Stimulated activated naive CD4-positive, alpha-beta T cell treated with Interleukin-2 at 50 U/mL for 16 hours (primary cell): ENCODE measurements at places on chromosomes 2 and 18.

GRCh38 chr2:30686000-30686399 lies 121.2 kb downstream of the CAPN13 start:
- DNase-seq, result no peak

DNA sequence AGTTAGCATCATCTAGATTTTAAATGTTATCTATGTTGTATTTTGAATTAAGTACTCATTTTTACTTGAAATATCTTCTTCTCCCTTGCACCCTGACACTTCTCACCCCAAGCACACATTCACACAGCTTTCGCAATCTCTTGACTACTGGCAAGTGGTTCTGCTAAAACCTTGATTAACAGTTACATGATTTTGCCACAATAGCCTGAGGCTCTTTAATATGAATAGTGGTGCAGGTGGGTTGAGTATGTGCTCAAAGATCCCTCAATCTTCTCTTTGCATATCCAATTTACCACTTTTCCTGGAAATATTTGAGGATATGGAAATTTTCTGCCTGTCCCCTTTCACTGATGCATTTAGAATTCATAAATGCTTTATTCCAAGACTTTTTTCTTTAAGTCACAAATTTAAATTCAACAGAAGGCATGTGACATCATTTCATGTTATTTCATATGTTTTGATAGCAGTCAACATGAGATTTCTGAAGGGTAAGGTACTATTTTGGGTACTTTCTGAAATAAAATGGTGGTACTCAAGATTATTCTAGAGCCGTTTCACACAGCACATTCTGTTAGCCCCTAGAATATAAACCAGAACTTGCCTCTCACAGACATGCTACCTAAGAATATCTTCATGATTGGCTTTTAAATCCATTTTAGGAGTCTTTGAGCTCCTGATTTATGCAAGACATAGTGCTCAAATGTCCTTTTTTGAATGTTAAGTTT lies 339.7 kb downstream of the RPRM start:
- DNase-seq, result no peak

- no peak for DNase-seq
Measured at GRCh38 chr18:34158881-34159690, 65.6 kb downstream of the NOL4 start.

DNA sequence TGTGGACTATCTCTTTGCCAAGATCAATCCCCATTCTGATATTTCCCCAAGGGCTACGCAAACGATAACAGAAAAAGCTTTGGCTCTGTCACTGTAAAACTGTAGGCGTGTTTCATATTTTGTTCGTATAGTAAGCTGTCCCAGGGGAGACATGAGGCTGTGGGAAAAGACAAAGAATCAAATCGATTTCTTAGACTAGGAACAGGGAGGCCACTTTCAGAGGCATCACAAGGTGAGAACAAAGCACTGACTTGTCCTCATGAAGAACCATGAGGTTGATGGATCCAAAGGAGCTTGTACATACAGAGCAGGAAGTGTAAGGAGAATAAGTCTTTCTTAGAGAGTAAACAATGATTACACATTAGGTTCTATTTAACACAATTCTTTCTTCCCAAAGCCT lies 255.7 kb downstream of the HNMT start:
- no peak for DNase-seq

DNA sequence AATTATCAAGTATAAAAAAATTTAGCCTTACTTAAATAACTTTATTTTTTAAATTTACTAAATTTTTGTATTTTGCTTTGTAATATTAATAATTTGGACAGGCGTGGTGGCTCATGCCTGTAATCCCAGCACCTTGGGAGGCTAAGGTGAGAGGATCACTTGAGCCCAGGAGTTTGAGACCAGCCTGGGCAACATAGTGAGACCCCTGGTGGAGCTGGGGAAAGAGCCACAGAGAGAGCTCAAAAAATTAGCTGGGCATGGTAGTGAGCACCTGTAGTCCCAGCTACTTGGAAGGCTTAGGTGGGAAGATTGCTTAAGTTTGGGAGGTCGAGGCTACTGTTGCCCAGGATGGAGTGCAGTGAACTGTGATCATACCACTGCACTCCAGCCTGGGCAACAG lies 143.5 kb downstream of the B3GNT2 start:
- DNase-seq, result no peak

- peak; percentile 72 for DNase-seq
Measured at GRCh38 chr2:42105330-42106256, 57.8 kb downstream of the PKDCC start.

- DNase-seq, result no peak
Measured at GRCh38 chr2:18342901-18343300, 217.6 kb downstream of the RDH14 start.

DNA sequence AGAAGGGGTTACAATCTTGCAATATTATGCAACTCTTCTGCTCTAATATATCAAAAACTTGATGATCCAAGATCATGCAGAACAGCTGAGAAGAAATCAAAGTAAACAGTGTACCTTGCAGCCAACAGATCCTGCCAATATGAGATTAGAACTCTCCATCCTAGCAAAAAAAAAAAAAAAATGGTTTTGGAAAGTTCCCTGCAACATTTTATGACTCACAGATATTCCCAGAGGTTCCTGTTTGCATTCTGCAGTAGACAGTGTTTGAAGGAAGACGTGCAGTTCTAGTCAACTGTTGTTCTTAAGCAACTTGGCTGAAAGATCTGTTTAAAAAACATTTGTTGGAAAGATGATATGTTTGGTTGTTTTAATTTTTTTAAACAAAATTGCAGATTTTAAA lies 103.6 kb upstream of the WDR75 start:
- DNase-seq, result no peak

GRCh38 chr2:42102591-42103450 lies 55.0 kb downstream of the PKDCC start:
- DNase-seq, result no peak

- no peak for DNase-seq
Measured at GRCh38 chr18:42773870-42774269, 341.6 kb downstream of the RIT2 start.

DNA sequence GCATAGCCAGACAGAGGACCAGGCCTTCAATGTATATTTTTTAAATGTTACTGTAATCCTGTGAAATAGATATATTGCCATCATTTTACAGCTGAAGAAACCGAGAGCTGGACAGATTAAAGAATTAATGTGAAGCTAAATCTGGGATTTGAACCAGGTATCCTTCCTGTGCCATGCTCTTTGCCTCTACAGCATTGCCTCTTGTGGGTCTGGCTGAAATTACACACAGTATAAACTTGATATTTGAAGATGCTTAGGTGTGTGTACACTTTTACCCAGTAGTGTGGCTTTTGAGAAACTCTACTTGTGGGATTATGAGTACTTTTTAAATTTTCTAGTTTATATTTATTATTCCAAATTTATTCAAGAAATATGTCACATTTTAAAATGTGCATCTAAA lies 264.5 kb downstream of the CNTNAP5 start:
- DNase-seq, result no peak
